Cardiac septum (tissue), 1 donor: ENCODE measurements at places on chromosomes 13 and 19. TPM values are rescaled to one million over a fixed set of nuclear protein-coding genes. Genes with fewer than 3 reads are reported as not detected.

The SIGLECL1 gene
- total RNA-seq = not detected

The LGALS4 gene
- total RNA-seq = 0.54 TPM

The ZNF285 gene
- 3.0 TPM for total RNA-seq

The CACNG7 gene
- total RNA-seq = not detected

The ZMYM5 gene
- 8.3 TPM for total RNA-seq

The RCBTB2 gene
- total RNA-seq = 8.0 TPM

The EXOC3L2 gene
- 1.7 TPM for total RNA-seq

The KLK15 gene
- not detected for total RNA-seq

The IGFL2 gene
- not detected for total RNA-seq

The TMEM238 gene
- total RNA-seq = 0.65 TPM

The ZNF418 gene
- 16.5 TPM for total RNA-seq

The TMPRSS9 gene
- not detected for total RNA-seq

The TPGS1 gene
- total RNA-seq = 11.2 TPM

The DLL3 gene
- not detected for total RNA-seq

The FBXO17 gene
- 3.3 TPM for total RNA-seq

The RASA3 gene
- 9.7 TPM for total RNA-seq

The ZNF600 gene
- total RNA-seq = 2.2 TPM

The C13orf42 gene
- total RNA-seq = not detected

The IL17D gene
- total RNA-seq = 2.4 TPM

The CKM gene
- total RNA-seq = 2,391 TPM

The NTF4 gene
- not detected for total RNA-seq

The SYNGR4 gene
- not detected for total RNA-seq

The DIAPH3 gene
- 0.38 TPM for total RNA-seq

The GJA3 gene
- total RNA-seq = 25.9 TPM

The PALM3 gene
- 0.46 TPM for total RNA-seq

The FAM216B gene
- 0.22 TPM for total RNA-seq
